ENCODE measurements at places on chromosomes 6 and 20. TPM values are rescaled to one million over a fixed set of nuclear protein-coding genes. Genes with fewer than 3 reads are reported as not detected.
A peak's percentile ranks its signal among the peaks of the same experiment; 100 is the strongest.

The AGPAT1 gene
- 92.9 TPM for total RNA-seq

- no peak overlapping the region for H3K27ac ChIP-seq
- peaks cover 8% of the 10 kb centered on the region for H3K36me3 ChIP-seq
These were observed 350.0 kb downstream of the CD83 start for GRCh38 chr6:14467591-14467990.

GRCh38 chr20:15111654-15112053 is 774.2 kb upstream of the FLRT3 start:
- H3K4me1 ChIP-seq, result peaks cover 21% of the 10 kb centered on the region
- no peaks in the 10 kb centered on the region for H3K27me3 ChIP-seq
- no peaks in the 10 kb centered on the region for H3K36me3 ChIP-seq
- peak overlapping the region; percentile 44 for H3K27ac ChIP-seq

GRCh38 chr6:21501021-21501354 is 92.6 kb upstream of the SOX4 start:
- DNase-seq, result no peak
- no peaks in the 10 kb centered on the region for H3K4me1 ChIP-seq
- H3K4me3 ChIP-seq, result no peak overlapping the region
- H3K27ac ChIP-seq, result no peak overlapping the region

DNA sequence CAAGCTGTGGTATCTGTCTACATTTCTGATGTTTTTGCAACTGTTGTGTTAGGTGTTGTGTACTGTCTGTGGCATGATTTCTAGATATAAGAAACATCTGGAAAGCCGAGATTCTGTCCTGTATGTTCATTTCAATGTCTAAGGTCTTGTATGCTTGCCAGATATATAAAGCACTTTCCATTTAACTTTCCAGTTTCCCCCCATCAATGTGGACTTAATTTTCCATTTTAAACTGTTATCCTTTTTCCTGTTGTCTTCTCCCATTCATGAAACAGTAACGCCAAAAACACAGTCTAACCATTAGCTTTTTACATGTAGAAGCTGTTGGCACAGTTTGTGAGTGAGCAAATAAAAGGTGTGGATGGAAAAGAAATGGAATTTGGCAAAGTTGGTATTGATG is 181.6 kb downstream of the FARS2 start:
- no peaks in the 10 kb centered on the region for H3K4me1 ChIP-seq
- H3K27ac ChIP-seq, result no peak overlapping the region
- DNase-seq, result no peak
- H3K27me3 ChIP-seq, result no peaks in the 10 kb centered on the region

The GTSF1L gene
- total RNA-seq, result not detected

DNA sequence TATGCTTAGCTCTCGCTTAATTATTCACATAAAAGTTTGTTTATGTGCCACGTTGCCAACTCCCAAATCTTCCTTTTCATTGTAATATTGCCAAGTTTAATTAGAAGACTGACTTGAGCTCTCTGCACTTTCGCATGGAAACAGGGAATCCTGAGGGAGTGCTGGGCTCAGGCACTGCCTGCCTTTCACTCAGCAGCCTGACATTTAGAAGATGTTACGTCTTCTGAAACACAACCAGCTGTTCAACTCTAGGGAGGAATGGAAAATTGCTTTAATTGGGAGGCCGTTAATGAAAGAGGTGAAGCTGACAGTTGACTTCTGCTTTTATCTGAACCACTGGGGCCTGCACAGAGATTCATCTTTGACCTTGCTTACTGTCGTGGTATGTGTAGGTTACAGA is 77.4 kb upstream of the MTHFD1L start:
- no peak overlapping the region for H3K4me3 ChIP-seq
- H3K27ac ChIP-seq, result no peak overlapping the region
- H3K27me3 ChIP-seq, result no peaks in the 10 kb centered on the region
- peaks cover 11% of the 10 kb centered on the region for H3K36me3 ChIP-seq
- no peak for DNase-seq

GRCh38 chr6:100447081-100447899 is 17.4 kb downstream of the SIM1 start:
- no peak overlapping the region for H3K27ac ChIP-seq
- H3K36me3 ChIP-seq, result no peaks in the 10 kb centered on the region
- DNase-seq, result no peak
- H3K4me1 ChIP-seq, result no peaks in the 10 kb centered on the region

DNA sequence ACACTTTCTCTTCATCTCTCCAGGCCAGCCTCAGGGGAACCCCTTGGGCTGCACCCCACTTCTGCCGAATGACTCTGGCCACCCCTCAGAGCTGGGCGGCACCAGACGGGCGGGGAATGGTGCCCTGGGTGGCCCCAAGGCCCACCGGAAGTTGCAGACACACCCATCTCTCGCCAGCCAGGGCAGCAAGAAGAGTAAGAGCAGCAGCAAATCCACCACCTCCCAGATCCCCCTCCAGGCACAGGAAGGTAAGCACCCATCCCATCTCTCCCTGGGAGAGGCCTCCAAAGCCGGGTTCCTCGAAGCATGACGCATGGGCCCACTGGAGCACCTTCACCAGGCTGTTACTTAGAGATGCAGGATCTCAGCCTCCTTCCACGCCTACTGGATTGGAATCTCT is 11.3 kb downstream of the MDFI start:
- H3K4me1 ChIP-seq, result peaks cover 13% of the 10 kb centered on the region
- no peak overlapping the region for H3K4me3 ChIP-seq
- H3K36me3 ChIP-seq, result peaks cover 8% of the 10 kb centered on the region
- peaks cover 6% of the 10 kb centered on the region for H3K27me3 ChIP-seq

DNA sequence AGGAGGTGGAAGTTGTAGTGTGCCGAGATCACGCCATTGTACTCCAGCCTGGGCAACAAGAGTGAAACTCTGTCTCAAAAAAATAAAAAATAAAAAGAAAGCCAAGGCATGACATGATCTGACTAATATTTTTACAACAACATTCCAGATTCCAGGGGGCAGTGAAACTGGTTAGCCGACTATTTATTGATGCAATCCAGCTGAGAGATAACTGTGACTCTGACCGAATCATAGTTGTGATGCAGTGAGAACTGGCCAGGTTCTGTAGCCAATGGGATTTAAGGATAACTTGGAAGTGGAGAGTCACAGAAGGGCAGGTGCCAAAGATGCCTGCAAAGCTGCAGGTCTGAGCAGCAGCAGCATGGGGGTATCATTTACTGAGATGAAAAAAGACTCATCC is 82.9 kb upstream of the TSHZ2 start:
- H3K36me3 ChIP-seq, result no peaks in the 10 kb centered on the region
- H3K4me1 ChIP-seq, result peaks cover 2% of the 10 kb centered on the region
- H3K4me3 ChIP-seq, result no peak overlapping the region
- no peaks in the 10 kb centered on the region for H3K27me3 ChIP-seq

- no peaks in the 10 kb centered on the region for H3K27me3 ChIP-seq
- H3K36me3 ChIP-seq, result peaks cover 18% of the 10 kb centered on the region
- no peak for DNase-seq
These were observed 6.0 kb upstream of the ZBTB22 start for GRCh38 chr6:33323623-33323948.

GRCh38 chr20:38168791-38169589 is 3.9 kb upstream of the TGM2 start:
- H3K36me3 ChIP-seq, result no peaks in the 10 kb centered on the region
- no peak for DNase-seq
- H3K27ac ChIP-seq, result no peak overlapping the region

- no peak overlapping the region for H3K4me3 ChIP-seq
- no peak for DNase-seq
- H3K4me1 ChIP-seq, result peaks cover 10% of the 10 kb centered on the region
- H3K27me3 ChIP-seq, result peaks cover 11% of the 10 kb centered on the region
- H3K36me3 ChIP-seq, result no peaks in the 10 kb centered on the region
- H3K27ac ChIP-seq, result peak overlapping the region; percentile 35
These were observed 19.2 kb downstream of the ITPR3 start for GRCh38 chr6:33640361-33640760.

GRCh38 chr20:58028123-58028522 is 200.3 kb downstream of the ANKRD60 start:
- H3K4me3 ChIP-seq, result no peak overlapping the region
- no peaks in the 10 kb centered on the region for H3K4me1 ChIP-seq
- no peaks in the 10 kb centered on the region for H3K36me3 ChIP-seq
- no peak for DNase-seq
- no peak overlapping the region for H3K27ac ChIP-seq

DNA sequence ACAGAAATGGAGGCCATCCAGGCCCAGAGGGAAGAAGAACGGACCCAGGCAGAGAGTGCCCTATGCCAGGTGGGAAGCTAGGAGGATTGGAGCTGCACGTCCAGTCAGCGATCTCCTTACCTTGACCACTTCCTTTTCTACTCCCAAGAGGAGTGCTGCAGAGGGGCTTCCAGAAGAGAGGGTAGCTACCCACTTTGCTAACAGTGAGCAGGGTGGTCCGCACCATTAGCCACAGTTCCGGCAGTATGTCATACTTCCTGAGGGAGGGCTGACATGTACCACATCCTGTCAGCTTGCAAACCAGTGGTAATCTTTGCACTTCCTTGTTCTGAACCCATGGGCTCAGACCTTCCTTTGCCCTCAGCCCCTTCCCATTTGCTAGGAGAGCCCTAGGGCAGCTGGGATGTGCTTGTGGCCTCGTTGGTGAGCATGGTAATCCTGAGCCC is 35.4 kb downstream of the CEP250 start:
- no peak overlapping the region for H3K27ac ChIP-seq
- H3K4me1 ChIP-seq, result no peaks in the 10 kb centered on the region
- H3K27me3 ChIP-seq, result no peaks in the 10 kb centered on the region
- no peak for DNase-seq
- peaks cover 7% of the 10 kb centered on the region for H3K36me3 ChIP-seq

- no peak for DNase-seq
- H3K36me3 ChIP-seq, result peaks cover 6% of the 10 kb centered on the region
- H3K27me3 ChIP-seq, result no peaks in the 10 kb centered on the region
- peaks cover 16% of the 10 kb centered on the region for H3K4me1 ChIP-seq
- H3K4me3 ChIP-seq, result no peak overlapping the region
These were observed 1326.3 kb upstream of the GJE1 start for GRCh38 chr6:140806431-140806830.

DNA sequence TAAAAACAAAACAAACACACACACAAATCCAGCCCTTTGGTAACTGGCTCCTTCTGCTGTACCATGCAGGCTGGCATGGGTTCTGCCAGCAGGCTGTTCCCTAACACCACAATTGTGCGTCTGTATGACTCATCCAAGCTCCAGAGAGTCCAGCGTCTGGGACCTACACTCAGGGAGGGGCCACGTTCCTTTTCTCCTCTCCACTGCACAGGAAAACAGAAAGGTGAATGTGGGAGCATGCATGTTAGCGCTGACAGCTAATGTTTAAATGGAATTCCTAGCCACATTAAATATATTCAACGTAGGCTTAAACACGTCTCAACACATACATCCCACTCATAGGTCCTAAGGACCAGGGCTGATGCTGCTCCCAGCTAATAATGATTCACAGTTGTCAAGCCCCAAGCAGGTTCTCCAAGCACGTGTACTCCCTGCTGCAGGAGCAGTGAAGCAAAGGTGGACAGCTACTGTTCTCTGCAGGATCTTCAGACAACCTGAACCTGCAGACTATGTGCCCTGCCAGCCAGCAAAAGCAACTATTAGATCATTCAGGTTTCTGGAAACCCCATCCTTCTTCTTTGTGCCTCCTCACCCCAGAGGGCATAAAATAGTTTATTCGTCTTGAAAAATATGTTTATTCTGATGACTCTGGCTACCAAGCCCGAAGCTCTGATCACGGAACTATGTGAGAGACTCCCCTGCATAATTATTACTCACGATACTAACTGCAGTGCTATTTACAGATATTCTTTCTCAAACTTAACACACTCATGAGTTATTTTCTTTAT is 20.9 kb downstream of the MAP1LC3A start:
- H3K36me3 ChIP-seq, result peaks cover 5% of the 10 kb centered on the region
- peaks cover 12% of the 10 kb centered on the region for H3K4me1 ChIP-seq
- H3K4me3 ChIP-seq, result no peak overlapping the region
- H3K27ac ChIP-seq, result peak overlapping the region; percentile 33
- H3K27me3 ChIP-seq, result no peaks in the 10 kb centered on the region
- no peak for DNase-seq

GRCh38 chr6:31468311-31468710 is 29.6 kb upstream of the MICB start:
- no peak for DNase-seq
- peaks cover 13% of the 10 kb centered on the region for H3K4me1 ChIP-seq
- no peaks in the 10 kb centered on the region for H3K36me3 ChIP-seq
- H3K4me3 ChIP-seq, result no peak overlapping the region
- H3K27ac ChIP-seq, result no peak overlapping the region

DNA sequence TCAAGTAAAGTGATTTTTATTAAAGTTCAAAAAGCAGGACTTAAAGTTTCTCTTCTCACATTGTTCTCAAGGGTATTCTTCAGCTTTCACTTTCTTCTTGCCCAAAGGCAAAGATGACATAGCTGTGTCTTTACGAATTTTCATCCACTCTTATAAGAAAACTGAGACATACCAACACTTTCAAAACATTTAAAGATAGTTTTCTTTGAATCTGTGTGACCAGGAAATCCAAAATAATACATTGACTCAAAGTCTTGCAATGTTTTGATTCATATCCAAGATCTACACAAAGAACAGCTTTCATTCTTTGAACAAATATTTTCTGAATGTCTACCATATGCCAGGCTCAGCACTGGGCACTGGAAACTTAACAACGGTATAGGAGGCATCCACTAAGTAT is 117.9 kb downstream of the SIM1 start:
- DNase-seq, result no peak
- H3K27ac ChIP-seq, result no peak overlapping the region
- H3K4me1 ChIP-seq, result peaks cover 17% of the 10 kb centered on the region
- peaks cover 2% of the 10 kb centered on the region for H3K36me3 ChIP-seq
- H3K4me3 ChIP-seq, result no peak overlapping the region

DNA sequence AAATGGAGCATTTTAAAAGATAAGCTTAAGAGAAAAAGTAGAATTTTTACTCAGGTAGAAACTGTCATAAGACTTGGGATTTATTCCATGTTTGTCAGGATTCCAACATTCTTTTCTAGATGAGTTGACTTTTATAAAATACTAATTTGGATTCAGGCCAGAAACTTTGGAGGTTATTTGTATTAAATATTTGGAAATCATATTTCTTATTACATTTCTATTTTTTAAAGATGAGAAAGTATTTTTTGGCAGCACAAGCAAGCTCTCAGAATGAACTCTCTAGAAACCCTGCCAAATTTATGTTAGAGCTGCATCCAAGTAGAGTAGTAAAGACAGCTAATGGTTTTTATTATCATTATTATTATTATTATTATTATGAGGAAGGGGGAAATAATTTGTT is 1014.9 kb upstream of the GJE1 start:
- H3K36me3 ChIP-seq, result peaks cover 3% of the 10 kb centered on the region
- H3K27ac ChIP-seq, result no peak overlapping the region
- H3K4me1 ChIP-seq, result peaks cover 5% of the 10 kb centered on the region
- no peak for DNase-seq
